ENCODE measurements at places on chromosomes 12 and 14. TPM values are rescaled to one million over a fixed set of nuclear protein-coding genes. Genes with fewer than 3 reads are reported as not detected.

Gene PLEKHD1
- total RNA-seq = 0.41 TPM

Gene RIN3
- 56.0 TPM for total RNA-seq

DNA sequence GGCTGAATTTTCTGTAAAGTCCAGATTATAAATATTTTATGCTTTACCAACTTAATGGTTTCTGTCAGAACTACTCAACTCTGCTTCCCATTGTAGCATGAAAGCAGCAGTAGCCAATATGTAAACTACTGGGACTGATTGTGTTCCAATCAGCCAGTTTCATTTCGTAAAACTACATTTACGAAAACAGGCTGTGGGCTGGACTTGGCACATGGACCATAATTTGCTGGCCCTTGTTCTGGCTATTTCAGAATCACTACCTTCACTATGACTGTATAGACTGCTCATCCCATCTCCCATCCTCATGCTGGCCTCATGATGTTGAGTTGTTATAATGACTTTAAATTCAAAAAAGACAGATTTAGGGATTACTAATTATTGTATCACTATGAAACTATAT lies 38.7 kb downstream of the FAR2 start:
- no peaks in the 10 kb centered on the region for H3K4me1 ChIP-seq
- no peak overlapping the region for H3K27ac ChIP-seq
- no peaks in the 10 kb centered on the region for H3K27me3 ChIP-seq

DNA sequence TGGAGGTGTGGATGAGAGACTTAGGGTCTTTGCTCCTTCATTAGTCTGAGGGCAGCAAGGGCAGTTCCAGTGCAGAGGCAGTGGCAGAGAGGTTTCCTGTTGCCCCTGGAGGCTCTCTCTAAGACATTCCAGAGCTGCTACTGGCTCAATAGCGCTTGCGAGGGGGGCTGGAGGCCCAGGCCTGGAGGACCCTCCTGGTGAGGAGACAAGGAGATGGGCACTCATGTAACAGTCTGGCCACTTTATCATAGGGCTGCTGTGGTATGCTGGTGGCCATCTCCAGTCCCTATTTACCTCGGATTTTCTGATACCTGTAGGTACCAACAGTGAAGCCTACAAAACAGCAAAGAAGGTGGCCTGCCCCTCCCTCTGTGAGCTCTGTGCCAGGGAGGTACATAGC lies 12.7 kb downstream of the CLEC2A start:
- DNase-seq = no peak
- no peak overlapping the region for H3K4me3 ChIP-seq
- H3K27me3 ChIP-seq = no peaks in the 10 kb centered on the region
- H3K27ac ChIP-seq = no peak overlapping the region
- H3K36me3 ChIP-seq = no peaks in the 10 kb centered on the region

- no peaks in the 10 kb centered on the region for H3K36me3 ChIP-seq
- peaks cover 16% of the 10 kb centered on the region for H3K27me3 ChIP-seq
- H3K4me1 ChIP-seq = no peaks in the 10 kb centered on the region
- H3K27ac ChIP-seq = no peak overlapping the region
- no peak overlapping the region for H3K4me3 ChIP-seq
- peak; percentile 36 for DNase-seq
These were observed 18.6 kb downstream of the LRTM2 start for GRCh38 chr12:1838994-1839365.

DNA sequence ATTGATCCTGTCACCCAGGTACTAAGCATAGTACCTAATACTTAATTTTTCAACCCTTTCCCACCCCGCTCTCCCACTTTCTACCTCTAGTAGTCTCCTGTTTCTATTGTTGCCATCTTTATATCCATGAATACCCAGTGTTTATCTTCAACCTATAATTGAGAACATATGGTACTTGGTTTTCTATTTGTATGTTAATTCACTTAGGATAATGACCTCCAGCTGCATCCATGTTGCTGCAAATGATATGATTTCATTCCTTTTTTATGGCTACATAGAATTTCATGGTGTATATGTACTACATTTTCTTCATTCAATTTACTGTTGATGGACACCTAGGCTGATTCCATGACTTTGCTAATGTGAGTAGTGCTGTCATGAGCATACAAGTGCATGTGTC lies 547.3 kb upstream of the NOVA1 start:
- no peaks in the 10 kb centered on the region for H3K4me1 ChIP-seq
- H3K36me3 ChIP-seq = no peaks in the 10 kb centered on the region
- DNase-seq = no peak
- H3K27me3 ChIP-seq = no peaks in the 10 kb centered on the region

- H3K36me3 ChIP-seq = no peaks in the 10 kb centered on the region
- H3K27me3 ChIP-seq = no peaks in the 10 kb centered on the region
- no peak overlapping the region for H3K4me3 ChIP-seq
- H3K4me1 ChIP-seq = no peaks in the 10 kb centered on the region
- DNase-seq = no peak
These were observed 240.6 kb upstream of the CAND1 start for GRCh38 chr12:67028529-67028928.

- H3K27me3 ChIP-seq = no peaks in the 10 kb centered on the region
- no peak for DNase-seq
- no peak overlapping the region for H3K4me3 ChIP-seq
- no peaks in the 10 kb centered on the region for H3K4me1 ChIP-seq
These were observed 515.3 kb downstream of the RMST start for GRCh38 chr12:97977870-97978405.

DNA sequence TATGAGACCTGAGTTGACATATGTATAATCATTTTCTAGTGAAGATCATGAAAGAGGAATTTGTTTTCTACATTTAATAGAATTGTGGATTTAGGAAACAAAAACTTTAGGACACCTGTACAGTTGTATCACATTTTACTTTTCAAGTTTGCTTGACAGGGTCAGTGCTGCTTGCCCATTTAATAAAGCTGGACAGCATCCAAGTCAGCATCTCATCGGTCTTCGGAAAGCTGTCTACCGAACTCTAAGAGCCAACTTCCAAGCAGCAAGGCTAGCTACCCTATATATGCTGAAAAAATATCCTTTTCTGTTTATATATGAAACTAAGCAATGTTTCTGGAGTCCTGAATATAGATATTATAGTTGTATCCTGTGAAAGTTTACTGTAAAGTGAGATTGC lies 52.3 kb downstream of the VEZT start:
- no peak overlapping the region for H3K4me3 ChIP-seq
- peaks cover 68% of the 10 kb centered on the region for H3K36me3 ChIP-seq
- H3K27me3 ChIP-seq = no peaks in the 10 kb centered on the region
- H3K4me1 ChIP-seq = no peaks in the 10 kb centered on the region
- no peak overlapping the region for H3K27ac ChIP-seq
- no peak for DNase-seq

- no peak for DNase-seq
- H3K36me3 ChIP-seq = no peaks in the 10 kb centered on the region
- H3K4me3 ChIP-seq = no peak overlapping the region
- no peak overlapping the region for H3K27ac ChIP-seq
These were observed 190.2 kb upstream of the BTG1 start for GRCh38 chr12:92335831-92336230.

GRCh38 chr12:96419576-96420276 lies 19.5 kb upstream of the CDK17 start:
- no peaks in the 10 kb centered on the region for H3K27me3 ChIP-seq
- peaks cover 10% of the 10 kb centered on the region for H3K4me1 ChIP-seq
- H3K4me3 ChIP-seq = no peak overlapping the region

DNA sequence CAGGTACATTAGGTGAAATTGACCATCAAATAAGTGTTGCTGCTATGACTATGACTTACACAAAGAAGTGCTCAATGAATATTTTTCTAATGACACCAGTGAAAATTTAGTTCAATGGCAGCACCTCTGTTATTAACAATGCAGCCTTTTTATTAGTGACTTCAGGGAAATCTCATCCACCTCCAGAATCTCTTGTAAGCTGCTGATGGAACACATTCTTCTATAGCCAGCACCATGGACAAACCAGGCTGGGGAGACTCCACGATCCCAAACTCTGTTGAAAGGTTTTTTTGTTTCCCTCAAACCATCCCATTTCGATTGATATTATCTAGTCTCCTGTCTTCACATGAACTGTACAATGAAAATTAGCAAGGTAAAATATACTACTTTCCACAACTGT lies 265.9 kb downstream of the ITPR2 start:
- H3K27me3 ChIP-seq = no peaks in the 10 kb centered on the region
- peaks cover 10% of the 10 kb centered on the region for H3K36me3 ChIP-seq
- DNase-seq = no peak
- no peaks in the 10 kb centered on the region for H3K4me1 ChIP-seq
- H3K4me3 ChIP-seq = no peak overlapping the region

GRCh38 chr14:103688906-103689902 lies 26.0 kb downstream of the XRCC3 start:
- H3K27ac ChIP-seq = peak overlapping the region; percentile 52
- H3K27me3 ChIP-seq = no peaks in the 10 kb centered on the region
- H3K36me3 ChIP-seq = peaks cover 88% of the 10 kb centered on the region
- DNase-seq = peak; percentile 86
- no peak overlapping the region for H3K4me3 ChIP-seq
- H3K4me1 ChIP-seq = peaks cover 30% of the 10 kb centered on the region

DNA sequence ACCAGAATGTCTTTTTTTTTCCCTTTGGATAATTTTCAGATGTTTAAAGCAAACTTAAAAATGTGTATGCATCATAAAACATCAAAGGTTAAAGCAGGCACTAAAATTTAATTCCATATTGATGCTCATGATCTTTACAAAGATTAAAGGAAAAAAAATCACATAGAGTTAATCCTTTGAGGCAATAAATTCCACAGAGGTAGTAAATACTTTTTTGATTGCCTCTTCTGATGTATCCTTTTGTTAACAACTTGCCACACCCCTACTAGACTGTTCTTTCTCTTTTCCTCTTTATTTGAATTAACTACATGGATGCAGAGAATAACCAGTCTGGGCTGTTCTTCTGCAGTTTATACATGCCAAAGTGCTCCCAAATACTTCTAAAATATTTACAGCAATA lies 45.2 kb upstream of the KCNJ8 start:
- H3K4me1 ChIP-seq = peaks cover 9% of the 10 kb centered on the region
- H3K4me3 ChIP-seq = no peak overlapping the region
- H3K27ac ChIP-seq = no peak overlapping the region
- no peak for DNase-seq

GRCh38 chr12:69512820-69513219 lies 42.6 kb downstream of the FRS2 start:
- no peak overlapping the region for H3K27ac ChIP-seq
- H3K4me1 ChIP-seq = peaks cover 26% of the 10 kb centered on the region
- DNase-seq = no peak
- no peaks in the 10 kb centered on the region for H3K36me3 ChIP-seq
- H3K4me3 ChIP-seq = no peak overlapping the region

DNA sequence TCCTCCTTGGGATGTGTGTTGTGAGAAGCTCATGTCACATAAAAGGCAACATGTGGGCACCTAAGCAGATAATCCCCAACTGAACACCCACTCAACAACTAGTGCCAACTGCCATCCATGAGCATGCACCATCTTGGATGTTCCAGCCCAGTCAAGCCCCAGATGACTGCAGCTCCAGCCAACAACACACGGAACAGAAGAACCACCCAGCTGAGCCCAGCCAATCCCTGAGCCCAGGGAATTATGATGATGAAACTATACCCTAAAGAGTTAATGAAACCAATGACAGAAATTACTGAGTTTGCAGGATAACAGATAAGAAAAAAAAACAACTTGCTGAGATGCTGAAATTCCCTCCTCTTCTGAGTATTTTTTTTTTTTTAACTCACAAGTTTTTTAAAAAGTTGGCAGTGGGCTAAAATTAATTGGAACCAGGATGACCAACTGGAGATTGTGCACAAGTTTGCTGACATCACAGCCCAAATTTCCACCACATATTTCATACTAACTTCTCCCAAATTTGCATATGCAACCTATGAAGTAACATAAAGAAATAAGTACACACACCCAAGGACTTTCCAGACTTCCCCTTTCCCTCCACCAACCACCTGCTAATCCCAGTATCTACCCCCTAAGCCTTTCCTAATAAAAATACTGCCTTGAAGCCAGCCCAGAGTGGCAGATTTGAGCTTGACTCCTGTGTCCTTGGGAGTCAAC lies 124.5 kb downstream of the KSR2 start:
- no peaks in the 10 kb centered on the region for H3K4me1 ChIP-seq
- peaks cover 17% of the 10 kb centered on the region for H3K27me3 ChIP-seq
- DNase-seq = no peak

DNA sequence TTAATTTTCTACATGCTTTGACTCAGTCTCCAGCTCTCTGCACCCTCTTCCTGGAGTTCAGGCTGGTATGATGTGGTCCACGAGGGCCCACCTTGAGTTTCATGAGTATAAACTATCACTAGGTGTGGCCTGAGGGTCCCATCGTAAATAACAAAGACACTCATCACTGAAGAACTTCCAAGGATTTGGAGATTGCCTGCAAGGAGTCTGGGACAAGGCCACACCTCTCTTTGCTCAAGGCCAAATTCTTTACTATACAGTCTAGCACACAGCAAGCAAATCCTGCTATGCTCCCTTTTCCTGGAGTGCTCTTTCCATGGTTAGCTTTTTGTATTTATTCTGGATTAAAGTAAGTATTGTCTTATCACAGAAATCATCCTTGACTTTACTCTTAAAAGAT lies 271.9 kb downstream of the SLC16A7 start:
- no peaks in the 10 kb centered on the region for H3K36me3 ChIP-seq
- no peak overlapping the region for H3K4me3 ChIP-seq
- H3K4me1 ChIP-seq = no peaks in the 10 kb centered on the region
- H3K27ac ChIP-seq = no peak overlapping the region

GRCh38 chr12:27498761-27499160 lies 25.2 kb upstream of the PPFIBP1 start:
- no peaks in the 10 kb centered on the region for H3K4me1 ChIP-seq
- no peak overlapping the region for H3K4me3 ChIP-seq
- no peak for DNase-seq
- no peak overlapping the region for H3K27ac ChIP-seq

GRCh38 chr12:71655495-71655894 lies 8.2 kb downstream of the ZFC3H1 start:
- peaks cover 13% of the 10 kb centered on the region for H3K4me1 ChIP-seq
- no peaks in the 10 kb centered on the region for H3K27me3 ChIP-seq
- no peak overlapping the region for H3K4me3 ChIP-seq
- H3K36me3 ChIP-seq = peaks cover 61% of the 10 kb centered on the region

DNA sequence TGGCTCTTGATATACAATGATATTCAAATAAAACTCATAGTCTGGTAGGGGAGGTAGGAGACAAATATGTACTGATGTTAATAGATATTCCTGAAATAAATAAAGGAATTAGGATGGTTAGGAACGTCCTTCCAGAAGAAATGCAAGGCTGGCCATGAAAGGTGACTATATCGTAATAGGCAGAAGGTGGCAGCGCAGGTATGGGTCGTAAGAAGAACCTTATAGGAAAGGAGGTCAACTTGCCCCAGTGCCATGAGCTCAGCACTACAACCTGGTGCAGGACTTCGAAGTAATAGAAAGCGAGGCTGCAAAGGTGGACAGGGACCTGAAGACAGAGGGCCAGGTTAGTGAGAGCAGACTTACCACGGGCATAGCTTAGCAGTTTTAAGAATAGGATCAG lies 55.3 kb upstream of the FGD4 start:
- H3K4me1 ChIP-seq = no peaks in the 10 kb centered on the region
- no peaks in the 10 kb centered on the region for H3K36me3 ChIP-seq
- no peaks in the 10 kb centered on the region for H3K27me3 ChIP-seq
- H3K27ac ChIP-seq = no peak overlapping the region

- H3K27ac ChIP-seq = peak overlapping the region; percentile 99
- H3K4me3 ChIP-seq = peak overlapping the region; percentile 93
- DNase-seq = no peak
- H3K4me1 ChIP-seq = peaks cover 20% of the 10 kb centered on the region
These were observed 2.3 kb downstream of the CDK17 start for GRCh38 chr12:96397756-96398423.

All from upper lobe of right lung (tissue), 1 donor.